Activated CD4-positive, CD25-positive, alpha-beta regulatory T cell (primary cell): ENCODE measurements at places on chromosomes 7 and 10.

GRCh38 chr7:1446620-1447032 is 12.6 kb downstream of the MICALL2 start:
- no peak for DNase-seq

GRCh38 chr7:43303740-43304241 is 191.3 kb downstream of the HECW1 start:
- peak; percentile 2 for DNase-seq

GRCh38 chr10:86071145-86071544 is 295.4 kb downstream of the GRID1 start:
- DNase-seq: no peak

- DNase-seq: no peak
Measured at GRCh38 chr10:117450940-117451339, 75.7 kb upstream of the PDZD8 start.

DNA sequence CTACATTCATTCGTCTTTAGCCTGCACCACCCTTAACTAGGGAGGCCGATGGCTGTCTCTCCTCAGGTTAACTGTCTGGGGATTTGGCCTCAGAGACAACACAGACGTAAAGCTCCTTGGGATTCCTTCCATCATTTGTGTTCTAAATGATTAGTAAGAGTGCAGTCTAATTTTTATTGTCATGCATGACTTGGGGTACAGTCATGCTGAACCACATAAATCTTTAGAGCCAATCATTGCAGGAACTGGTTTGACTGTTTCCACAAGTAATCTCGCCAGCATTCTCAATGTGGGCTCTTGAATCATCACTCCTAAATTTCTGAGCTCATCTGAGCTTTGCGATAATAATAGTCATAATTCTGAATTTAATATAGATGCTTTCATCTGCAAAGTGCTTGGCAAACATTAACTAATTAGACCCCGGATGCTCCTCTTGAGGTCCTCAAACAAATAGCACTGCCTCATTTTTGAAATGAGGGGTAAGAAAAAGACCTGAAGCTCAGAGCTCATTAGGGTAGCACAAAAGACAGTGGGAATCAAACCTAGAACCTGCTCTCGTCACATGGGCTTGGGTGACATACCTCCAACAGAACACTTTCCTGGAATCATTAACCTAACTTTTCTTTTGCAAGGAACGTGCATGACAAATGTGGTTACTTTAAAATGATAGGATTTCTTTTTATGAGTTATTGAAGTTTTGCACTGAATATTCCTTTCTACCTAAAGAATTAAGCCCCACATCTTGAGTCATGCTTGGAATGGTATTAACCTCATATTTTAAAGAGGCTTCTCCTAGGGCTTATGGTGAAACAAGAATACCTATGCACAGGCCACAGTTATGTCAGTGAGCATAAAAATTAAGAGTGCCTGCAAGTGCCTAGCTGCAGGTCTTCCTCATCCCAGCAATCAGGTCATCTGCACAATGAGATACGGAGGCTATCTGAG is 118.9 kb upstream of the NRP1 start:
- no peak for DNase-seq

DNA sequence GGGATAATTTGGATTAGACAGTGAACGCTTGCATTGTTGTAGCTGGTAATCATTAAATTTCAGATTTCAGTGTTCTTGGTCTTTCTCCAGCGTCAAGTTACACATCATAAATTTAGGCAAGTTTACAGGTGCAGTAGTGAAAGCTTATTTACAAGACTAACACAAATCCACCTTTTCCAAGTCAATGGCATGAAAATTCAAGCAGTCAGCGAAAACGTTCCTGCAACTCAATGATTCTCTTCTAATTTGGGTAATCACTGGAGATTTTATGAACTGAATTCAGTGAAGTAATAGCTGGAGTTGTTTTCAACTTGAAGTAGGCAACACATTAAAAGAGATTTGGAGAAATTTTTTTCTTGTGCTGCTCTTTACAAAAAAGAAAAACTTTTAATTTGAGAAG is 17.9 kb downstream of the BCAP29 start:
- DNase-seq: no peak

DNA sequence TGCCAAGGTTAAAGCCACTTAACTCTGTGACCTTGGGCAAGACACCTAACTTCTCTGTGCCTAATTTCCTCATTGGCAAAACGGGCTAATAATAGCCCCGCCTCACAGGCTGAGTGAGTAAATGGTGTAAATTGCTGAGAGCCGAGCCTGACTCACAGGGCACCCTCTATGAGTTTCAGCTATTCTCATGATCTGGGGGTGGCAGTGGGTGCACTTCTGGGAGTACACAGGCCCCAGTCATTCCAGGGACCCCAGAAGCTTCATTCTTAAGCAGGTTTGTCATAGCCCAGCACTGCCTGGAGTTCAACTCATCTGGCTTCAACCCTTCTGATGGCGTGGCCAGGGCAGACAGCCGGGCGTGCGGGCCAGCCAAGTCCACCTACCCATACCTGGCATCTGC is 137.2 kb downstream of the GRID1 start:
- DNase-seq: no peak

GRCh38 chr7:81657551-81657950 is 112.3 kb downstream of the HGF start:
- DNase-seq: no peak

GRCh38 chr7:18993933-18994668 is 123.3 kb downstream of the TWIST1 start:
- DNase-seq: no peak

- DNase-seq: no peak
Measured at GRCh38 chr10:113187063-113187777, 237.2 kb downstream of the TCF7L2 start.

GRCh38 chr10:7374795-7375194 is 36.0 kb downstream of the SFMBT2 start:
- DNase-seq: no peak

GRCh38 chr10:117273980-117274379 is 33.1 kb downstream of the SLC18A2 start:
- DNase-seq: no peak

DNA sequence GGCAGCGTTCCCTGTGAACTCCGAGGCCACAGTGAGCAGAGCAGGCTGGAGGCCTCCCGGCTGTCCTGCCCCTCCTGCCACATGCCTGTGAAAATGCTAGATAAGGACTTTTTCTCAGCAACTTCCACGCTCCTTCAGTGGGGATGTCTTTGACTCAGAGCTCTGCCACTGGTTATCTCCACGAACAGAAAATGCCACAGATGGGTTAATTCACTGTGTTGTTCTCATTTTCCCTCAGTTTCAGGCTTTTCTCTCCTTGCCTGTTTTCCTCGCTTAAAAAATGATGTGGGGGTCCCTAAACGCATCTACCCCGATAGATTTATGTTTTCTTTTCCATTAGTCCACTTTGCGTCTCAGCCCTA is 51.3 kb downstream of the IKZF1 start:
- DNase-seq: no peak

DNA sequence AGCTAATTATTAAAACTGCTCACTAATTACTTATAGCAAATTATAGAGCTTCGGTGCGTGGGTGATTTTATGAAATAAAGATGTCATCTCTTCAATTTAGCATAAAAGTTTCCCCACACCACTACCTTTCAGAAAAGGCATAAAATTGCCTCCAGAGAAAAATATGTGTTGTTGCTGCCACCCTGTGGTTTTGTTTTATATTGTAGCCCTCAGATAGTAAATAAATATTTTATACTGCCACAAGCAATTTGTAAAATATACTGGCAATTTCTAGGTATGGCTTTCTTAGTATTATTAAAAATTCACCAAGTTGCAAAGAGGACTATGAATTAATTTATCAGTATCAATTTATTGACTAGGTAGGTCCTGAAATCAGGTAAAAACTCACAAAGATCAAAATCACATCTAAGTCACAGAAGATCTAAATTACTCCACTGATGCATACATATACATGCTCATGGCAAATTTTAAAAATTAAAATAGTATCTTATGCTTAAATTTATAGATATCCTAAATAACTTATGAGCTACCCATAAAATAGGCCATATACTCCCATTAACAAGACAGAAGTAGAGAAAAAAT is 26.5 kb downstream of the ASNS start:
- DNase-seq: no peak

- DNase-seq: no peak
Measured at GRCh38 chr7:88115816-88116215, 104.0 kb downstream of the SRI start.

- no peak for DNase-seq
Measured at GRCh38 chr7:22286436-22286835, 70.5 kb downstream of the RAPGEF5 start.

DNA sequence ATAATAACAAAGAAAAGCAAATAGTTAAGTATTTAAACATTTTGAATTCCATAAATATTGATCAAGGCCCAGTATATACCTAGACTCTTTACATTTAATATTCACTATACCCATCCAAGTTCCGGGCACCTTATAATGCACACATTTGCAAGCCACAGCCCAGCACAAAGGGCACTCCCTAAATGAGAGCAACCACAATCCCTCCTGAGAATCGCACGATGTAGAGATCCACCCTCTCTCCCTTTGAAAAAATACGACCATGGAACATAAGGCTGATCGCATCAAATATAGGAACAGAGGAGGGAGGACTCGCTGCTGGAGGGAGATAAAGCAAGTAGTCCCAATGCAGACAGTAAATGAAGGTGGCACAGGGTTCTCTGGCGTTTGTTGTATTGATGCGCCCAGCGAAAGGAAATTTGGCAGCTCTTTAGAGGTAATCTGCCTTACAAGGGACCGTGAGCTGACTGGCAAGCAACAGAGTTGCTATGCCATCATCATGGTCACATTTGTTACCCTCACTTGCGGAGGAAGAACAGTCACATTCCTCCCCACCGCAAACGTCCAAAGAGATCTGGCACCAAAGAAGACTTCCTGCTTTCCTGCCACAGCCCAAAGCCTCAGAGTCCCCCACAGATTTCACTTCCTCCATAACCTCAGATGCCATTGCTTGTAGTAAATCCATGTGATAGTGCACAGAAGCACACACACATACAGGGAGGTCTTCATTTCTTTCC is 16.1 kb upstream of the TAS2R40 start:
- DNase-seq: no peak

GRCh38 chr7:90856351-90857070 is 260.4 kb downstream of the CDK14 start:
- no peak for DNase-seq

DNA sequence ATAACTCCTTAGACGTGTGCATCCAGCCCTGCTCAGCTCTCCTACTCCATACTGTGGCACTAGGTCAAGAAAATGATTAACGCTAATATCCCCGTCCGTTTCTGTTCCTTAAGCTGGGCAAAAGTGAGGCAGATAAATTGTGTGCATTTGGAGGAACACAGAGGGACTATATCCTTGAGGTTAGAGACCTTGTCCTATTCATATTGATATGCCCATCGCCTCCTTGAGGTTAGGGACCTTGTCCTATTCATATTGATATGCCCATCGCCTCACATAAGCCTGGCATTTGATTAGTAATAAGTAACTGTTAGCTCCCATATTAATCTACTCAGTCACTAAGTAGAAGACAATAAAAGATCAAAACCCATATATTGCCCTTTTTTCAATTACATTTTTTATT is 12.9 kb upstream of the TAX1BP1 start:
- DNase-seq: no peak

DNA sequence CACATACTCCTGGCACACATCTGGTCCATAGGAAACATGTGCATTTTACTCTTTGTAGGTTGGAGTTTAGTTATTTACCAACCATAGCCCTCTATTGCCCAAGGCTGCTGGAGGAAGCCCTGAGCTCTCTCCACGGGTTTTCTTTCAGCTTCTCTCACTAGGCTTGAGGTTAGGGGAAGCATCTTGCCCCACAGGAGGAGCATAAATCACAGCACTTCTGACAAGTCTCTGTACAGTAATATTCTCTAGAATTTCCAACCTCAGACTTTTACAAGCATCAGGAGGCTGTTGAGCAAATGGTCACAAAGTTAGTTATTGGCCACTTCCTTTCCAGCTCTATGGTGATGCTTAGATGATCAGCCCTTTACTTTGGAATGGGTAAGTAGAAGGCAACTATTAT is 122.9 kb upstream of the GLI3 start:
- no peak for DNase-seq

DNA sequence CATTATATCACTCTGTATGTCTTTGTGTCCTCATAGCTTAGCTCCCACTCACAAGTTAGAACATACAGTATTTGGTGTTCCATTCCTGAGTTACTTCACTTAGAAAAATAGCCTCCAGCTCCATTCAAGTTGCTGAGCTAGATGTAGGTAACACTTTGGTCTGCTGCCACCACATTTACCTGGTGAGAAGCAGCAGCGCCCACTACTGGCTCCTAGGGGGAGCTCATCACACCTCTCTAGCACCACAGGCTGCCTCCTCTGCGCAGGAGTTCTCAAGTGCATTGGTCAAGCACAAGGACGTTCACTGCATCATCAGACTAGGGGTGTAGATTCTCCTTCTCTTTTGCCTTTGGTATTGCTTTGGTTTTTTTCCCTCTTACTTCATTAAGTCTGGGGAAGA is 530.9 kb upstream of the AUTS2 start:
- no peak for DNase-seq

GRCh38 chr10:126264102-126265018 is 123.9 kb downstream of the ADAM12 start:
- no peak for DNase-seq

- DNase-seq: no peak
Measured at GRCh38 chr7:86788948-86789347, 145.2 kb downstream of the GRM3 start.

GRCh38 chr7:75042286-75042685 is 31.3 kb downstream of the RCC1L start:
- DNase-seq: no peak

GRCh38 chr7:53101026-53101425 is 65.6 kb downstream of the POM121L12 start:
- DNase-seq: no peak

DNA sequence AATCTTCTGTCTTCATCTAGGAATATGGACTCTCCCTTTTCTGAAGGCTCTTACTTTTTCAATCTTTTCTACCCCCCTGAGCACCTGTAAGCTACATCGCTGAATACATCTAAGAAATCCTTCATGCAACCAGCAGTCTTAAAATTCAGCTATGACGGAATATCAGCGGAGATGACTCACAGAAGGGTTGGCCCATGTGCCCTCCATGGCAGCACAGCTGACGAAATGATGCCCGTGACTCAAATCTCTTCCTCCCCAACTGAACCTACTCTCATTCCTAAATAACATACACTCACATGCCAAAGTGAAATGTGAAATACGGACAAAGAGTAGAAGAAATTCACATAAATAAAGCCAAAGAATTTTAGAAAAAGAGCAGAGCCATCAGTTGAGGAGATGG is 30.3 kb upstream of the NCAPG2 start:
- DNase-seq: no peak

DNA sequence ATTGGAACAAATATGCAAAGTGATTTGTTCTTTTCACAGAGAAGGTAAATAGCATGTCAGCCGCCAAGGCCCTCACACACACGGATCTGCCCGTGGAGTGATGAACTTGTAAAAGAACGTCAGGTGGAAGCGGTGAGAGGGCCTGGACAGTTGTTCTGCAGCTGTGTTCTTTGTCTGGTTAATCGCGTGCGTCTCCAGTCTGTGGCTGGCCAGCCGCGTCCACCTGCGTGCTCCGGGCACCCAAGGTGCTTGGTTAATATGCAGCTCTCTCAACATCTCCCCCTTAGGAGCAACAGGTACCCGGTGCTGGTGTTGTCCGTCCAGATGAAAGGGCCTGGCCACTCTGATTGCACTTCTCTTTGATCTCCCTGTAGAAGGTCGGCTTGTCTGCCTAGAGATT is 162.9 kb downstream of the MGMT start:
- DNase-seq: no peak

GRCh38 chr7:36391436-36392198 is 2.0 kb downstream of the ANLN start:
- DNase-seq: no peak
